ENCODE measurements at places on chromosomes 4 and X.

- DNase-seq: no peak
Observed at GRCh38 chr4:14620567-14621141, 381.6 kb upstream of the CPEB2 start.

DNA sequence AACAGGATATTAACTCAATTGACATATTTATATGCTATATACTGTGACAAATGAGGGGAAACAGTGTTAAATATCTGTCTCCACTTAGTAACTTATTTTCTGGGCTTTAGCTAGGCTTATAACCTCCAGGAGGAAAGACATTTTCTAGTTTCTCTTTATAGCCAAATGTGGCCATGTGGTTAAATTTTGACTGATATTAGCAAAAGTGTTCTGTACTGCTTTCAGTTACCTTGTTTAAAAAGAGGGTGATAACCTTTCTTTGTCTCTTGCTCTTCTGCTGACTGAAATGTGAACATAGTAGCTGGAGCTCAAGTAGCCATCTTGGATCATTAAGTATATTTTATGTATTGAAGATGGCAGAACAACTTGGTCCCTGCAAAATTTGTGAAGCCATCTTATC lies 253.7 kb downstream of the PDHA2 start:
- no peak for DNase-seq

DNA sequence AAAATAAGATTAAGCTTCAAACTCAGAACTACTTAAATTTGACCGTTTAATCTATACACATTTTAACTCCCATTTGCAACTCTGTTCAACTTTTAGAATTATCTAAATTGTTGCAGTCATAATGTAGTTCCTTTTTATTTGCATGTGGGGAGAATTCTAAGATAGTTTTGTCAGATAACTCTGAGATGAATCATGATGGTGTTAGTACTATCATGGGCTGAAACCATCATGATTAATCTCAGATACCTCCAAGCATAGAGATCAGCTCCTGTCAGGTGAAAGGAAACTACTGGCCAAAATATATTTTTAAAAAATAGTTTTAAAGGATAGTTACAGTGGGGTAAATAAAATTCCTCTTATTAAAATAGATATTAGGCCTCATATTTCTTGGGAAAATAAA lies 39.0 kb downstream of the FBXO8 start:
- no peak for DNase-seq

- no peak for DNase-seq
Observed at GRCh38 chr4:122476745-122477144, 20.2 kb upstream of the IL2 start.

DNA sequence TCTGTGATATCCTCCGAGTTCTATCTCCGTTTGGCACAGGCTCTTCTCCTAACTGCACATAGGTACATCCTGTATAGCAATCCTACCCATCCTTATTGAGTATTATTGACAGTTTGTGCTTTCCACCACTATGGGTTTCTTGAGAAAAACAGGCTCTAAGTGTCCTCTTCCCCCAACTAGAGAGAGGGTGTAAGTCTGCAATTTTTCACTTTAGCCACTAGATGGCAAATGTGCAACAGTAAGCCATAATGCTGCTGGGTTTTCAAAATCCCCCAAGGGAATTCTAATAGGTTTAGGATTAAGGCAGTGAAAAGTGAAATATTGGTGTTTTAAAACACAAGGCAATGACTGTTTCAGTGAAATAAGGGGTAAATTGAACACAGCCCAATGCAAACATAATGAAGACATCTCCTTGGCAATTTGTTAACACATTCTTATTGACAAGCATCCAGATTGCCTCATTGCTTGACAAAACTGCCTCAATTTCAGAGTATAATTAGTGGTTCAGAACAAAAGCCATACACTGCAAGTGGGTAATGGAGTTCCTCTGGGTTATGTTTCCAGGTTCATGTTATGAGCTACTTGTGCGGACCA lies 239.0 kb upstream of the HTR2C start:
- DNase-seq: no peak

DNA sequence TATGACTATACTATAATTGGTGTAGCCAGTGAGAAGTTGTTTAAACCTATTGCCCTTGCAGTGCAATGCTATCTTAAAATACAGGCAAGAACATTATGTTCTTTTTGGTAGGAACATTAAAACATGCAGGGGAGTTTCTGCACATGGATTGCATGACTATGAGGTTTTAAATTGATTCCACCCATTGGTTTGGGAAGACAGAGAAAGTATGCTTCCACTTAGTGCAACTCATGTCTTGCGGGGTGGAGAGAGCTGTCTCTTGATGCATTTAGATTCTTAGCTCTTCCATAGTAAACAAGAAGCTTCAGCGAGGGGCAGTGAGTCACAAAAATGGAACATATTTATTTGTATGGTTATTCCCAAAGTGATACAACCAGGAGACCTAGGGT lies 39.5 kb upstream of the RASL11B start:
- no peak for DNase-seq

All from activated T-helper 9 cell treated with anti-CD3 and anti-CD28 coated beads, Interleukin-2, amount 50 U/mL, for 16 hours (primary cell).